ENCODE measurements at places on chromosomes 7 and 10.

GRCh38 chr10:93079663-93080349 is 6.1 kb downstream of the CYP26A1 start:
- H3K27me3 ChIP-seq, result peaks cover 16% of the 10 kb centered on the region
- no peaks in the 10 kb centered on the region for H3K36me3 ChIP-seq
- H3K4me3 ChIP-seq, result no peak overlapping the region

- no peak for DNase-seq
- H3K4me1 ChIP-seq, result peaks cover 8% of the 10 kb centered on the region
- no peaks in the 10 kb centered on the region for H3K36me3 ChIP-seq
- H3K4me3 ChIP-seq, result no peak overlapping the region
These were observed 44.7 kb upstream of the TMEM213 start for GRCh38 chr7:138753150-138753518.

DNA sequence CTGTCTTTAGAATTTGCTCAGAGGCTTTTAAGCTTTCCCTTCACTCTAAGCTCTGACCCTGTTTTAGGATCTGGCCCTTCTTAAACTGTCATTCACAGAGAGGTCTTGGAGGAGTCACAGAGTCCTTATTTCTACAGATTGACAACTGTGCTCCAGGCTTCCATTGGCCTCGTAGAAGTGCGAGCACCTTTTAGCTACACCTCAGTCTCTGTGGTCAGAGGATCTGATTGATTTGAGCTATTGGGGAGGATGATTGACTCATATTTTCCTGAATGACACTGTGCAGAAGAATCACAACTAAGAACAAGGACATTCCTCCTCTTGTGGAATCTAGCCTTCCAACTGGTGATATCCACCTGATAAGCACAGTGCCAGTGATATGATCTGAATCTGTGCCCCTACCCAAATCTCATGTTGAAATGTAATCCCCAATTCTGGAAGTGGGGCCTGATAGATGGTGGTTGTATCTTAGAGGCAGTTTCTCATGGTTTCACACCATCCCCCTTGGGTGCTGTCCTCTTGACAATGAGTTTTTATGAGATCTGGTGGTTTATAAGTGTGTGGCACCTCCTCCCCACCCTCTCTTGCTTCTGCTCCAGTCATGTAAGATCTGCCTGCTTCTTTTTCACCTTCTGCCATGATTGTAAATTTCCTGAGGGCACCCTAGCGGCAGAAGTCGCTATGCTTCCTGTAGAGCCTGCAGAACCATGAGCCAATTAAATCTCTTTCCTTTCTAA is 3.2 kb downstream of the CYP3A7 start:
- H3K27me3 ChIP-seq, result peaks cover 3% of the 10 kb centered on the region
- no peaks in the 10 kb centered on the region for H3K36me3 ChIP-seq
- no peaks in the 10 kb centered on the region for H3K4me1 ChIP-seq
- no peak overlapping the region for H3K27ac ChIP-seq
- DNase-seq, result no peak

GRCh38 chr7:2143981-2144595 is 88.7 kb downstream of the MAD1L1 start:
- H3K4me3 ChIP-seq, result no peak overlapping the region
- H3K27me3 ChIP-seq, result no peaks in the 10 kb centered on the region
- no peaks in the 10 kb centered on the region for H3K4me1 ChIP-seq
- no peaks in the 10 kb centered on the region for H3K36me3 ChIP-seq
- DNase-seq, result no peak

- no peaks in the 10 kb centered on the region for H3K36me3 ChIP-seq
- no peak overlapping the region for H3K4me3 ChIP-seq
- H3K27ac ChIP-seq, result no peak overlapping the region
- no peak for DNase-seq
- H3K27me3 ChIP-seq, result peaks cover 5% of the 10 kb centered on the region
These were observed 7.7 kb upstream of the HYCC1 start for GRCh38 chr7:23021596-23021995.

GRCh38 chr7:123397746-123398338 is 136.6 kb downstream of the IQUB start:
- no peak for DNase-seq
- H3K4me1 ChIP-seq, result no peaks in the 10 kb centered on the region
- H3K4me3 ChIP-seq, result no peak overlapping the region
- no peaks in the 10 kb centered on the region for H3K36me3 ChIP-seq
- H3K27me3 ChIP-seq, result no peaks in the 10 kb centered on the region

- no peak for DNase-seq
- H3K4me1 ChIP-seq, result no peaks in the 10 kb centered on the region
- peaks cover 23% of the 10 kb centered on the region for H3K36me3 ChIP-seq
- no peak overlapping the region for H3K4me3 ChIP-seq
These were observed 15.8 kb downstream of the ANXA7 start for GRCh38 chr10:73398024-73398423.

DNA sequence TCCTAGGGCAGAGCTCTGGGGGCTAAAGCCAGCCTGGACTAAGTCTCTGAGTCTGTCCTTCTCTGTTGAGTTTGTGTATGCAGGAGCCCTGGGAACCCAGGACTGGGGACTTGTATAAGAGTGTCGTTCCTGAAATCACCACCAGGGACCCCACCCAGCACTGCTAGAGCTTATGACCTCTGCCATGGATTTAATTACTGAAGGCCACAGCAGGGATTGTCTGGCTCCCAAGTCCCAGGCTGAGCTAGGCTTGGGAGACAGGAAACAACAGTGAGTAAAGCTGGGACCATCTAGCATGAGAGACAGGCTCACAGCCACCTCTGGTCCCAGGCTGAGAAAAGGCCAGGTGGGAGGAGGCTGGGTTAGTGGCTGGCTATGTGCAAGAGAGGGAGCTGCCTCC is 1.4 kb upstream of the TSPAN15 start:
- no peaks in the 10 kb centered on the region for H3K27me3 ChIP-seq
- peaks cover 79% of the 10 kb centered on the region for H3K4me1 ChIP-seq
- H3K4me3 ChIP-seq, result peak overlapping the region; percentile 69
- peak; percentile 69 for DNase-seq
- peak overlapping the region; percentile 84 for H3K27ac ChIP-seq

- no peaks in the 10 kb centered on the region for H3K27me3 ChIP-seq
- no peaks in the 10 kb centered on the region for H3K4me1 ChIP-seq
- no peak overlapping the region for H3K4me3 ChIP-seq
- no peak for DNase-seq
These were observed 61.8 kb downstream of the IKZF1 start for GRCh38 chr7:50366311-50366710.

GRCh38 chr7:35646289-35647023 is 48.5 kb downstream of the HERPUD2 start:
- H3K36me3 ChIP-seq, result no peaks in the 10 kb centered on the region
- H3K27ac ChIP-seq, result no peak overlapping the region
- H3K4me3 ChIP-seq, result no peak overlapping the region

- H3K27ac ChIP-seq, result no peak overlapping the region
- no peaks in the 10 kb centered on the region for H3K36me3 ChIP-seq
- no peaks in the 10 kb centered on the region for H3K4me1 ChIP-seq
- H3K4me3 ChIP-seq, result no peak overlapping the region
These were observed 16.0 kb upstream of the ITGA8 start for GRCh38 chr10:15735763-15736162.

Data from Panc1 (cell line).